ENCODE measurements at places on chromosomes 11 and 22. TPM values are rescaled to one million over a fixed set of nuclear protein-coding genes. Genes with fewer than 3 reads are reported as not detected.

The USH1C gene
- not detected for total RNA-seq

The ZNF215 gene
- total RNA-seq = 3.6 TPM

The OR52K1 gene
- total RNA-seq = not detected

The ANKK1 gene
- under 0.01 TPM for total RNA-seq

The GANAB gene
- 167 TPM for total RNA-seq

The SCGB1D2 gene
- total RNA-seq = not detected

The LIPT2 gene
- 1.8 TPM for total RNA-seq

The NLRP14 gene
- total RNA-seq = 0.17 TPM

The FDXACB1 gene
- 1.8 TPM for total RNA-seq

The FAM227A gene
- 0.77 TPM for total RNA-seq

The C11orf65 gene
- 1.8 TPM for total RNA-seq

The ZDHHC13 gene
- total RNA-seq = 11.1 TPM

The SMARCB1 gene
- total RNA-seq = 20.5 TPM

The CLTCL1 gene
- 11.3 TPM for total RNA-seq

The TRABD gene
- total RNA-seq = 15.2 TPM

The CEP126 gene
- 1.8 TPM for total RNA-seq

The SLC22A8 gene
- total RNA-seq = not detected

The PATE4 gene
- total RNA-seq = not detected

The ARHGAP20 gene
- total RNA-seq = 11.6 TPM

The INTS4 gene
- 32.4 TPM for total RNA-seq
